ENCODE measurements at places on chromosomes 2 and 18. TPM values are rescaled to one million over a fixed set of nuclear protein-coding genes. Genes with fewer than 3 reads are reported as not detected.

LRRC30 gene
- total RNA-seq = not detected

CHST9 gene
- total RNA-seq = 4.2 TPM

ANKMY1 gene
- total RNA-seq = 20.1 TPM

VWC2L gene
- total RNA-seq = not detected

DNA sequence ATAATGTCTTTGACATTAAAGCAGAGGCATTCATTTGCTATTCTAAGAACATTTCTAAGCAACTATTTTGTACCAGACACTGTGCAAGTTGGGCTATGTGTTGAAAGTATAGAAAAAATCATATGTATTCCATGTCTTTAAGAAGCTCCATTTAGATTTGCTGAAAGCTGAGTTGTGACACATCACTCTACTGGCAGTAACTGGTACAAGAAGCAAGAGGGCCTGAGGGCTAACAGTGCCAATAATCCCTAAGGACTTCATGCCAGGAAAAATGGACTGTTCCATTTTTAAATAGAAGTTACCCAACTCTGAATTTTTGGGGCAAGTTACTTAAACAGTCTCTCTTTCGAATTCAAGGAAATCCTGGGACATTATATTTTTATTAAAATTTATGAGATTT, 178.7 kb downstream of the SRBD1 start:
- no peak for DNase-seq

DNA sequence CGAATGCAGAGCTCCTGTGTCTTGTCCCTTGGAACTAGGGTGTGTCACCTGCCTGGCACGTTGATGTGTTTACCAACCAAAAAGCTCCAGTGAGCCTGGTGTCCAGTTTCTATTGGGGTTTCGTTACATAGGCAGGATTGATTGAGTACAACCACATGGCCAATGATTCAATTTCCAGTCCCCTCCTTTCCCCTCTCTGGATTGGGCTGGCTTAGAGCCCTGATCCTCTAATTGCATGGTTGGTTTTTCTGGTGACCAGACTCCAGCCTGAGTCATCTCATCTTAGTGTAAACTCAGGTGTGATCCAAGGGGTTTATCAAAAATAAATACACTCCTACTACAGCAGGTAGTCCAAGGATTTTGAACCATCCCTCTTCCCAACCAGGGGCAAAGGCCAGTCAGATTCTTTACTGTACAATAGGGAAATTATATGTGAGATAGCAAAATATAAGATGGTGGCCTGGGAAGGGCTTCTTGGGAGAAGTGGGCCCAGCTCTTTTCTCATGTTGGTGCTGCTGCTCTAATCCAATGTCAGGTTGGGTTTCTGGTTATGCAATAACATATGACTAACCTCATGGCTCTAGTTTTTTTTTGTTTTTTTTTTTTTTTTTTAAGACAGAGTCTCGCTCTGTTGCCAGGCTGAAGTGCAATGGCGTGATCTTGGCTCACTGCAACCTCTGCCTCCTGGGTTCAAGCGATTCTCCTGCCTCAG, 64.7 kb upstream of the MGAT5 start:
- DNase-seq = no peak

DNA sequence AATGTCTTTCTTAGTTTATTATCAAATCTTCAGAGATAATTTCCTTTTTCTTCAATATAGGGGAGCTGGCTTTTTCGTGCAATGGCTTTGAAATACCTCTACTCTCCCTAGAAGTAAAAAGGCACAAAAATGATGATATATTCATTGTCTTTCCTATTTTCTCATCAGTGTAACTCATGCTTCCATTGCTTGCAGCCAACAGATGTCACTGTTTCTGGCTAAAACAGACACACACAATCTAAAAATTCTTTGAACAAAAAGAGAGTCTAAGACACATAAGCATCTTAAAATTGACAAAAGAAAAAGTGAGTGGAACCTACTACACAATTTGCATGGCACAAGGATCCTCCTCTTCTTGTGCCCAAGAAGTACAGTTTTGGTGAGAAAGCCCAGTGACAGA, 448.7 kb upstream of the VRK2 start:
- DNase-seq = no peak

DNA sequence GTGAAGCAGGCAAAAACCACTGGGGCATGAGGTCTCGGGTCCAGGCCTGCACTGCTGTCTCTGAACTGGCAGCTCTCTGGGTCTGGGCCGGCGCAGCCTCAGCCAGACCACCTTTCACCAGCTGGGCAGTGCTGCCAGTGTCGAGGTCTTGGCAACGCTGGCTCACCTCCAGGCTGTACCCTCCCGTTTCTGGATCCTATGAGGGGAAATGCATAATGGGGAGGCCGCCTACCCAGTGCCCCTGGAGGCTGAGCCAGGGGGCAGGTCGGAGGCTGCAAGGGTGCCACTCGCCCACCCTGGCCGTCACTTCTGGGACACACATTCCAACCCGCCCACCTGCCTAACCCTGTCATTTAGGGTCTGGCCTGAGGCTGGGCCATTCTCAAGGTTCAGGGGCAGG, 24.6 kb downstream of the KIF1A start:
- peak; percentile 56 for DNase-seq

DNA sequence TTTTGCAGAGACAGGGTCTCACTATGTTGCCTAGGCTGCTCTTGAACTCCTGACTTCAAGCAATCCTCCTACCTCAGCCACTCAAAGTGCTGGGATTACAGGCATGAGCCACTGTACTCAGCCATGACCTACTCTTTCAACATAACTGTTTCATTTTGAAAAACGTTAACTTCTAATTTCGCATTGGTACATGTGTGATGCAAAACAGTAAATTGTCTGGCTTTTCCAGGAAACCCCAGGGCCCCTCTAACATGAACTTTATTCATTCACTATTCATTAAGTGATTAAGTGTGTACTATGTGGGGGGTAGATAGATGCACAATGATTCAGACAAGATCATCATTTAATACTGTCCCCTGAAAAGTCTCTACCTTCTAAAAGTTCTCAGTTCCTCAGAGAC, 364.9 kb downstream of the SS18 start:
- DNase-seq = no peak

- DNase-seq = no peak
Observed at GRCh38 chr2:213157242-213157641, 5.8 kb upstream of the IKZF2 start.

GRCh38 chr2:238728330-238729260, 119.3 kb upstream of the TWIST2 start:
- no peak for DNase-seq

DNA sequence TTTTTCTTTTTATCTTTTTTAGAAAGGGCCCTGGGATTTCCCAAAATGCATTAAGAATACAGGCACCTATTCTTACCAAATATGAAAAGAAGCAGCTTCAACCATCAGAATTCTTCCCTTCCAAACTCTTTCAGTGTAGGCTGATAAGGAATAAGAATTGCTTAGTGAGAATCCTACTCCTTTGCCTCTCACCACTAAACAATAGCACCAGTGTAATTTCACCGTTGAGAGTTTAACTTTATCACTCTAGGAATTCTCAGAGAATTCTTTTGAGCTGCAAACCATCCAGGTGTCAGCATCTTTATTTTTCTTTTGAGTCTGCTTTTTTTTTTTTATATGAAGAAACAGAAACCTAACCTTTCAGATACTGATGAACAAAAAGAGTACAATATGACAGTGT, 194.9 kb downstream of the RIT2 start:
- no peak for DNase-seq

DNA sequence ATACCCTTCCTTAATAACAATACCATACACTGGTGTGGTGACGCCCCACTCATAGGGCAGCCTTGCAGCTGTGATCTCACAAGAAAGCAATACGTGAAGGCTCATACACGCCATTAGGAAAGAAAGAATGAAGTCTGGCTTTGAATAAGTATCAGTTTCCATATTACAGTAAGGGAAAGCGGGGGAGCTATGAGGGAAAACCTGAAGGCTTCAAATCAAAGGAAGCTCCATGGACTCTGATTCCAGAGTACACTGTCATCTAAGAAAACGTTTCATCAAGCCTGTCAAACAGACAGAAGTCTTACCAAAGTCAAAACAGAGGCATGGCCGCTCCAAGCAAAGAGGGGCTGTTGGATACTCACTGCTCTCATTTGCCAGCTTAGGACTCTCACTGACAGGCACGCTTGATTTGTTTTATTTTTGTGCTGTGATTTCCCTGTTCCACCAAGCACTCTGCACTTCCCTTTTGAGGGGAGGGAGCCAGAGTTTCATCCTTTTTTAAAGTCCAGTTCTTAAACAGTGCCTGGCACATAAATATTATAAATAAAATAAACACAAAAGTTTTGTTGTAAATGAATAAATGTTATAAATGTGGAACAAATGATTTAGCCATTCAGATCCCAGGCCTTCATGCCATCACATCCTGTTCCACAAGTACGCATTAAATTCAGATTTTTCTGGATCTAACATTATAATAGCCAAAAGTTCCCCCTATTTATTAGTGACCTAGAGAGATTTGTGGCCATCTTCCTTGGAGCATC, 221.2 kb downstream of the PIEZO2 start:
- DNase-seq = no peak

Measured in left lung (tissue), 14 donors.